ENCODE measurements at places on chromosomes 2 and 18.

GRCh38 chr2:115481842-115482241, 1039.4 kb downstream of the DPP10 start:
- DNase-seq = no peak

GRCh38 chr18:6874315-6874714, 144.8 kb downstream of the ARHGAP28 start:
- no peak for DNase-seq

- DNase-seq = no peak
Measured at GRCh38 chr2:138846216-138846821, 66.1 kb upstream of the NXPH2 start.

DNA sequence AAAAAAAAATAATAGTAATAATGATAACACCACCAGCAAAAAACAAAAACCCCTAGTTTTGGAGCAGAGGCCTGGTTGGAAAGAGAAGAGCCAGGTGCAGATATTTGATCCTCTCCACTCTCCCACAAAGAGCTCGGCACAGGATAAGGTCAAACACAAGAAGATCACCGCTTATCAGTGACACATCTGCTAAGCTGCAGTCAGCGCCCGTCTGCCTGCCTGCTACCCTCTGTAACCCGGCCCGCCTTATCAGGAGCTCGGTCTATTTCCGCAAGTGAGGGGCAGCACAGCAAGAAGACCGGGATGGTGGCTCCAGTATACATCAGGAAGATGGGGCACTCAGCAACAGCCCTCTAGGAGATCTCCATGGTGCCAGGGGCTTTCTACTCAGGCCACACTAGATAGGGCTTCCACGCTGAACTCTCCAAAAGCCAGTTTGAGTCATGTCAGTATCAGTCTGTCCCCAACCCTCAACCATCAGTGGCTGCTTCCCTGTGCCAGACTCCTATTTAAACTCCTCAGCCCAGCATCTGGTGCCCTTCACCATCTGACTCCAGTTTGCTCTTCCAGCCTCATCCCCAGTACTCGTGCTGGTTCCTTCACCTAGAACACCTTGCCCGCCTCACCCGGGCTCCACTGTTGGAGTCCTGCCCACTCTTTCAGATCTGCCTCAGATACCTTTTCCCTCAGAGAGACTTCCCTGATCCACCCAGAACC, 67.3 kb upstream of the PPP1CB start:
- no peak for DNase-seq

DNA sequence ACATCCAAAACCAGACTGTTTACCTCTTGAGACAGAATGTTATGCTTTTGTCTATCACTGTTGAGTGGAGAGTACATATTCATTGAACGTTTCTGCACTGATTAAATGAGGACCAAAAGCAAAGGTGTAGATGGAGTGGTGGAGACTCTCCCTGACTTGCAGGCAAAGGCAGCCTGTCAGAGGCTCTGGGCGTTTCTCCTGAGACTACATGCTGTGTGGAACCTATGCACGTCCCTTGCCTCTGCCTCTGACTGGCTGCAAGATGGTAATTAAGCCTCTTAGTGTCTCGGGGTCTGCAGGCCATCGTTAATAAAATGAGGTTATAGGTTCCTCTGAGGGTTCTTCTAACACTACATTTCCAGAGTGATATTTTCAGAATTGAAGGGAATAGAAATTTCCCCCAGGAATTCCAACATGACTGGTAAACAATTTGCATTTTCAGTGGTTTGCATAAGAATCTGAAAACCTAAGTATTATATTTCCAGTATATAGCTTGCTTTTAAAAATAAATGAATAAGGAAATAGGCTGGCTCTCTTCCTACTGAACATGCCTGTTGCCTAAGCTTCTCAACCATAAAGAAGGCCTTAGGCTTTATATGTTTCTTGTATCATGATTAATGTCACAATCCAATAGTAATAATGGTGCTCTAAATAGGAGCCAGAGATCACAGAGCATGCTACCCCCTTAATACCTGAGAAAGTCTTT, 107.4 kb downstream of the FTCDNL1 start:
- DNase-seq = no peak

DNA sequence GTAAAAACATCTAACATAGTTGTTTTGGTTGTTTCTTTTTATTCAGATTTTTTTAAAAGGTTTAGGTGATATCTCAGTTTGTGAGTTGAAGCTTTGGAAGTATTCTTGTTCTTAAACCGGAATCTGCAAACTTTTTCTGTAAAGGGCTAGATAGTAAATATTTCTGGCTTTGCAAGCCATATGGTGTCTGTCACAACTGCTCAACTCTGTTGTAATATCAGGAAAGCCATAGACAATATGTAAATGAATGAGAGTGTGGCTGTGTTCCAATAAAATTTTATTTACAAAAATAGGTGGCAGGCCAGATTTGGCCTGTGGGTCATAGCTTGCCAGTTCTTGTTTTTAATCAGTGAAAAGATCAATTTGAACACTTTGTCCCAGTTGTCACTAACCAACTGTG, 134.1 kb downstream of the CNTNAP5 start:
- DNase-seq = no peak

GRCh38 chr2:46347648-46348280, 50.6 kb downstream of the EPAS1 start:
- DNase-seq = no peak

DNA sequence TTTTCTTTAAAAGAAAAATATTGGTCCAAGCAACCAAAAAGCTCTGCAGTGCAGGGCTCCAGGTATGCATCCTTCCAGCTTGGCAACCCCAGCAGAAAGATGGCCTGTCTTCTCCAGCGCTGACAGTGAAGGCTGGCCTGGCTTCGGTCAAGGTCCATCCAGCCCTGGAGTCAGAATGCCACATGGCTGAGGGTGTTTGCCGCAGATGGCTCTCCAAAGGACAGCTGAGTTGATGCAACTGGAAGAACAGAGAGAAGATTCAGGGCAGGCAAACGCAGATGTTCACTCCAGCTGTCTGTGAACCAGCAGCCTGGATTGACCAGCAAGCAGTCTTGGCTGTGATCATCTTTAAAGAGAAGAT, 51.4 kb downstream of the MARCO start:
- DNase-seq = no peak

- DNase-seq = no peak
Measured at GRCh38 chr2:101431486-101431885, 43.4 kb downstream of the RFX8 start.

- DNase-seq = peak; percentile 37
Measured at GRCh38 chr2:12819103-12819475, 102.4 kb downstream of the TRIB2 start.

DNA sequence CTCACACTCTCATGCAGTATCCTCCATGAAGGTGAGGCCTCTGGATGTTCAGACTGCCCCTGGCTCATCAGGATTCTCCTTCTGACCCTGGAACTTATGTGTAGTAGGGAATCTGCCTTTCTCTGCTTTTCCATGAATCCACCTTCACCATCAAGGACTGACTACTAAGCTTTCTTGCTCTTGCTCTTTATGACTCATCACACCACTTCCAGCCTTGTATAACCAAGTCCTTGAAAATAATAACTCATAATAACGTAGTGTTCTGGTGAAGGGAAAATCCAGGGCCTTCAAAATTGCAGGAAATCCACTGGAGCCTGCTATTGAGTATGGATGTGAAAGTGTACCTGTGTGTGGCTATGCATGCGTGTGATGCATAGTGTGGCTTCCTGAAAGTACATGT, 11.3 kb upstream of the KCNS3 start:
- no peak for DNase-seq

Measured in thyroid gland (tissue), 4 donors.